ENCODE measurements at places on chromosomes 2 and 18. TPM values are rescaled to one million over a fixed set of nuclear protein-coding genes. Genes with fewer than 3 reads are reported as not detected.

The UGT1A5 gene
- total RNA-seq, result not detected

The ADI1 gene
- total RNA-seq, result 46.7 TPM

The TXNDC2 gene
- 0.29 TPM for total RNA-seq

The TDRD15 gene
- total RNA-seq, result 0.15 TPM

The GPBAR1 gene
- total RNA-seq, result 0.37 TPM

The DSC1 gene
- not detected for total RNA-seq

The OSR1 gene
- total RNA-seq, result 1.3 TPM

The EVX2 gene
- total RNA-seq, result not detected

The LHCGR gene
- not detected for total RNA-seq

The PECR gene
- 12.8 TPM for total RNA-seq

The IL1R1 gene
- 8.0 TPM for total RNA-seq

The CCDC68 gene
- total RNA-seq, result not detected

All from H4 (cell line).